Activated naive CD8-positive, alpha-beta T cell treated with anti-CD3 and anti-CD28 coated beads for 36 hours (primary cell): ENCODE measurements at places on chromosomes 13 and 19. TPM values are rescaled to one million over a fixed set of nuclear protein-coding genes. Genes with fewer than 3 reads are reported as not detected.

Gene FPR1
- total RNA-seq, result not detected

DNA sequence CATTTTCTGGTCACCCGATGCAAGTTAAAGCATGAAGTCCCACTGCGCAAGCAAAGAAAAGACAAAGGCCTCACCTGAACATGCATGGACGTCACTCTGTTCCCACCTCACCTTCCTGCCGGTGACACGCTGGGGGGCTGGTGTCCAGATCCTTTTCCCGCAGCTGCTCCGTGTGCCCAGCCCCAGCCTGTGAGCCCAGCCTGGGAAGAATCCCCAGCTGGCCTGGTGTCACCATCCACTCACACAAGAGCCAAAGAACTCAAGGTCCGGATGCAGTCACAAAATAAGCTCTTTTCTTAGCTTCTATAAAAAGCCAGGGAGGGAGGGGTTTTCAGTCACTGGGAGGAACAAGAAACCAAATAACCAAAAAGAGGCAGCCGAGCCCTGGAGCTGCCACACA, 249.9 kb downstream of the COL4A1 start:
- no peak for DNase-seq

Gene SNRPD2
- total RNA-seq, result 852 TPM

Gene KIR2DL3
- not detected for total RNA-seq

- DNase-seq, result no peak
Measured at GRCh38 chr19:14997981-14998380, 18.3 kb upstream of the SLC1A6 start.
